ENCODE measurements at places on chromosomes 7 and 10. TPM values are rescaled to one million over a fixed set of nuclear protein-coding genes. Genes with fewer than 3 reads are reported as not detected.

- no peak for DNase-seq
These were observed 23.0 kb upstream of the AFAP1L2 start for GRCh38 chr10:114427124-114427852.

DNA sequence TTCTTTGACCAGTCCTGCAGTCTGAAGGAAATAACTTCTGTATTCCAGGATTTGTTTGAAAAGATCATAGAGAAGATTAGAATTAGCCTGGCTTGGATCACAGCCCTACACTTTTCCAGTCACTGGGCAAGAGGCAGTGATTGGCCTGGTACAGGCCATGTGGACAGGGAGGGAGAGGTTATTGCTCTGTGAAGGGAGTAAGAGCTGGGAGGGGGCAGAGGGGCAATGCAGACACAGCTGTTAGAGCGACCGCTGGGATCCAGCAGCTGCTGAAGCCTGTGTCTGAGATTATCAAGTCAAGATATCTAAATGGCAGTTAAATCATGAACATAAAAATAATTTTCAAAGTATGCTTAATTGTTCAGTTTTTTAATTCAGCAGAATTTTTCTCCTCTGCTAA lies 257.3 kb downstream of the SDK1 start:
- no peak for DNase-seq

RAMP3 gene
- not detected for total RNA-seq

- DNase-seq, result no peak
These were observed 81.5 kb downstream of the ARL4A start for GRCh38 chr7:12768948-12769347.

- peak; percentile 31 for DNase-seq
These were observed 101.6 kb downstream of the DYNC2I1 start for GRCh38 chr7:158957921-158958491.

NXPH1 gene
- not detected for total RNA-seq

GRCh38 chr10:30233186-30233959 lies 115.7 kb downstream of the MTPAP start:
- DNase-seq, result no peak

- no peak for DNase-seq
These were observed at the start of gene ITGA8 for GRCh38 chr10:15719899-15720634. TSS of gene ITGA8 (minus strand) at chr10:15719922. CDS start at chr10:15719771, 151 bp downstream.

Measured in activated T-cell treated with anti-CD3 and anti-CD28 coated beads, Interleukin-2, amount 50 U/mL, for 72 hours (primary cell).